Umbilical cord (tissue), 2 donors: ENCODE measurements at places on chromosomes 7 and 10. TPM values are rescaled to one million over a fixed set of nuclear protein-coding genes. Genes with fewer than 3 reads are reported as not detected.

GRCh38 chr7:153084278-153084677 is 324.7 kb downstream of the ACTR3B start:
- DNase-seq: no peak

GRCh38 chr10:106900016-106900652 is 264.4 kb downstream of the SORCS1 start:
- no peak for DNase-seq

DNA sequence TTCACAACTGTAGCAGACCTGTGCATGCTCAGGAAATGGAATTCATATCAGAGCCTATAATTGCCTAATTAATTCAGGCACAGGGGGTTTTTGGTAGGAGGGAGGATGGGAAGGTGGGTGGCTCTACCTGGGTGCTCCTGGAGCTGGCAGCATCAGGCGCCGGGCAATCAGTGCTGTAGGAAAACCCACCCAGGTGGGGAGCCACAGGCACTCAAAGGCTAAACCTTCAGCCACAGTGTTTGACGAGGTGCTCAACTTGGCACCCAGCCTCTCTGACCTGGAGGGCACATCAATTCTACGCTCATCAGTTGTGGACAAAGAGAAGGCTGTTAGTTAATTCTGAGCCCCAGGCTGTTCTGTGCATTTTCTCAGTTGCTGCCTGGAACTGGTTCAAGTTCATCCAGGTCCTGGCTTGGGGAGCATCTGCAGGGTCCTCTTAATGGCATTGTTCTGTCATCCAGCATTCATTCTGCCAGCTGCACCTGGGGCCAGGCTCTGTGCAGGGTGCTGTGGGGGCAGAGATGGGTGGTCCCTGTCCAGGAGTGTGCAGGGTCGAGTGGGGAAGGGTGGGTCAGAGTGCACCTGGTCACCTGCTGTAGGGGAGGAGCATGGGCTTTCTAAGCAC is 54.1 kb upstream of the NPTX2 start:
- no peak for DNase-seq

DNA sequence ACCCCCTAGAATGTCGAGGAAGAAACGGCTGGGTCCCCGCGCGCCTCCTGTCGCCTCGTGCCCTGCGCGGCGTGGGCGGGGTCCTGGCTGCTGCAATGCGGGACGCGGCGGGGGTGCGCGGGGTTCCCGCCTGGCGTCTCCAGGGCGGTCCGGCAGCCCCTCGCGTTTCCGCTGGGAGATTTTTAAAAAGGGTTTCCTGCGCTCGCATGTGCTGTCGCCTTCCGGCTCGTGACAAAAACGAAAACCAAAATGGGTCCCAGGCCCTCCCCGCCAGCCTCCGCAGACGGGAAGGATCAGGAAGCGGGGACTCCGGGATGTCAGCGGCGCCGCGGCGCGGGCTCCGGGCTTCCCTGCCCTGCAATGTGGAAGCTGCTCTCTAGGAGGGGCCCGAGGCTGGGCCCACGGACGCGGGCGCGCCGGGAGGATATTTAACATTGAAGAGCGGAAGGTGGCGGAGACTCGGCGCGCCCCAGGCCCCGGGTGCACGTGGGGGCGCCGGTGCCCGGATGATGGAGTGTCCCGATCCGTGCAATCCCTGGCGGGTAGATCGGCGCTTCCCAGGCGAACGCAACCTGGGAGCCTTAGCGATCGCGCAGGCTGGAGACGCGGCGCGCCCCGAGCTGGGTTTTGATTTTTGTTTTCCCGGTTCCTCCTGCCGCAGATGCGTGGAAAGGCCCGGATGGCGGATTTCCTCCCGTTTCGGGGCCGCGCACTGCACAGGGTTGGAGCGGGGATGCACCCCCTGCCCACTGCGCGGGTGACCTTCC is 1.0 kb downstream of the PFKP start:
- peak; percentile 68 for DNase-seq

GRCh38 chr7:2573761-2574160 is 15.0 kb downstream of the IQCE start:
- DNase-seq: no peak

- DNase-seq: no peak
Measured at GRCh38 chr7:28885771-28886170, 72.4 kb downstream of the TRIL start.

DNA sequence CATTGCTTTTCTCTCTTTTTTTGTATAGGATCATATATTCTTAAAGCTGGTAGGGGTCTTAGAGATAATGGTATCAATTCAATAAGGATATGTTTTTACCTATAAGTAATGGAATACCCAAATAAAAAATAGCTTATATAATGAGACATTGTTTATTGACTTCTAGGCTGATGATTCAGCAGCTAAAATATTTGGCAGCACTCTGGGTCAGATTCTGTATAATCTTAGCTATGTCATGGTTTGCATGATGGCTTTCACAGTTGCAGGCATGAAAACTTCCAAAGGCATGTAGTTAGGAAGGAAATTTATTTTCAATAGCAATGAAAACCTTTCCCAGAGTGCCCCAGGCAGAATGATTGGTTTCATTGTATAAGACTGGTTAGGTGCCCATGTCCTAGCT is 32.1 kb upstream of the A1CF start:
- DNase-seq: peak; percentile 69

DNA sequence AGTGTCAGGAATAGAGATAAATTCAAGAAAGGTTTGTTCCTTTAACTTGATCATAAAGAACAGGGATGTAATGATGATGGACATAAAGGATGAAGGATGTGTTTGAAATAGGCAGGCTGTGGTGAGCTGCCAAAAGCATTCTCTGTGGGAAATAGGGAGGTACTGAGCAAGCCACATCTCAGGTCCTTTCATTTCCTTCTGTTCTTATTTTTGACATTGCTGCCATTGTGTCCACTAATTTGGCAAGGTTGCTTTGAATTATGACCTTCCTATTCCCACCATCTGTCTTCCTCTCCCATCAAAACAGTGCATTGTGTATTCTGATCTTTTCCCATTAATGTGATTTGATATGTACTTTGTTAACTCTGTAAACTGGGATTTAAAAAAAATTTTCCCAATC is 9.4 kb downstream of the SCRN1 start:
- no peak for DNase-seq

DNA sequence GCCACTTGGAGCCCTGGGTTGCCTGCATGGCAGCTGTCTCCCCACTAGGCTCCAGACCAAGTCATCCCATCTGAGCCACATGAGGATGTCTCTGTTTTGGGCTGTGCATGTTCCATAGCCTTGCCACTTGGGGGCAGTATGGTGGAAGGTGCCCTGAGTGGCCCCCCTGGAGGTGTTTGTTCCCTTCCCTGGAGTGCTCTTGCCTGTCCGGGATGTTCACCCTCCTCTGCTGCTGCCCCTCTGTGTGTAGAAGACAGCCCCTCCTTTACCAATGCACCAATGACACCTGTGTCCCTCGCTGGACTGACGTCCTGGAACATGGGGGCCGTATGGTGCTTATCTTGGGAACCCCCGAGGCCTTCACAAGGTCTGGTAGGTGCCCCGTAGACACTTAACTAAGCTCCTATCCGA is 100.2 kb downstream of the ACTR3B start:
- DNase-seq: no peak

DNA sequence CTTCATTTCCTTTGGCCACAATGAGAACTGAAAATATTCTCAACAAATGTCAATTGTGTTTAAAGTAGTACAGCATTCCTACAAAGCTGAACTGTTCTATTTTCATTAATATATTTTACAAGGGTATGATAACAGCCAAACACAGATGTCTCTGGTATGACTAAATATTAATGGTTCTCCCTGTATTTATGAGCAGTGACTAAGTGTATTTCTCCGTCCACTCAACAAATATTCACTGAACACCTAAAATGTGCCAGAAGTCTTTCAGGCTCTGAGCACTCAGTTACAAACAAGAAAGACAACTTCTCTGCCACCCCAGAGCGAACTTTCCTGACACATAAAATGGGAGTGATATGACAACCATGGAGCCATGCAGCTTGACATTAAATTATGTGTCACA is 135.6 kb downstream of the VPS41 start:
- no peak for DNase-seq

DNA sequence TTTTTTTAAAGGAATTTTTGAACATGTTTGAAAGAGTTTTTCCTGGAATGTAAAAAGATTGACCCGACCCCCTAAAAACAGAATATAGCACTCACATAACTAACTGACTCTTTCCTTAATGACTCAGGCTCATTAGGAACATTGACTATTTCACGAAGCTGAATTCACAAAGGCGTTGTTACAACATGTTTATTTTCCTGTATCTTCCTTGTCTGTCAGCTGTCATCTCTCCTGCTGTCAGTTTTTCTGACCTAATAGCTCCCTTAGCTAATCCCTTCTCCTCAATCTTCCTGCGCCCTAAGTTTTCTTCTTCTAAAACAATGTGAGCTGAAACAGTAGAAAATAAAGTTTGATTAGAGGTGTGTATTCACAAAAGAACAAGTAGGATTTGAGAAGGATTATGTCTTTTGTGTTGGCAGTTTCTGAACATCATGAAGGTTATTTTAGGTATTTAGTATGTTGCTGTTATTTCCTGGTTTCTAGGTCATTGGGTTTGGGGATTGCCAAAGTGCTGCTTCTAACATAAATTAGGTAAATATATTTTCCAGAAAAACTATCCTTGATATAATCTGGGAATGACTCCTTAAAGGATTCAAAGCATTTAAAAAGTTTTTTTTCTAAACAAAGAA is 4.6 kb upstream of the MDFIC start:
- no peak for DNase-seq

Gene LEP
- total RNA-seq: 2.2 TPM

Gene CHST3
- total RNA-seq: 30.8 TPM

Gene TEX47
- 1.2 TPM for total RNA-seq
